ENCODE measurements at places on chromosomes 3 and 15.

GRCh38 chr15:40307421-40308211 is at the start of gene PLCB2:
PLCB2 (minus strand) TSS chr15:40307935; CDS start chr15:40307672, 263 bp downstream.
- DNase-seq, result no peak

DNA sequence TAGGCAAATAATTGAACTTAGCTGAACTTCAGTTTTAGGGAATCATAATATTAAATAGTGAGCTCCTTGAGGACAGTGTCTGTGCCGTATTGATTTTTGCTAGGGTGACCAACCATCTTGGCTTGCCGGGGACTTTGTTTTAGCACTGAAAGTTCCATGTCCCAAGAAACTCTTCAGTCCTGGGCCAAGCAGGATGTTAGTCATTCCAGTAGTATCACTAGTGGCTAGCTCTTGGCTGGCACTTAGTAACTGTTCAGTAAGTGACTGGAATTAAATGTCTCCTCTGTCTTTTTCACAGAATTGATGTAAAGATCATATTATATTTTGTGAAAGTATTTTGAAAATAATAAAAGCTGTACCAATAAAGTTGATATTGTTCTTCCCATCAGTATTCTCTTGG is 42.3 kb downstream of the RSRC1 start:
- DNase-seq, result peak; percentile 41

- no peak for DNase-seq
These were observed 497.0 kb downstream of the RBMS3 start for GRCh38 chr3:29777869-29778268.

- DNase-seq, result no peak
These were observed 42.7 kb downstream of the MAP6D1 start for GRCh38 chr3:183782576-183783276.

- DNase-seq, result no peak
These were observed 11.6 kb downstream of the MYL3 start for GRCh38 chr3:46851364-46852333.

GRCh38 chr15:84889313-84889990 is 5.0 kb downstream of the SLC28A1 start:
- DNase-seq, result no peak

- DNase-seq, result no peak
These were observed 64.6 kb downstream of the LPP start for GRCh38 chr3:188218603-188219002.

All from RCC 7860 (cell line).